Mesothelial cell of epicardium (in vitro differentiated cells): ENCODE measurements at places on chromosomes 11 and 22.

- no peak for DNase-seq
Observed at GRCh38 chr22:31173386-31174145, 13.6 kb downstream of the RNF185 start.

DNA sequence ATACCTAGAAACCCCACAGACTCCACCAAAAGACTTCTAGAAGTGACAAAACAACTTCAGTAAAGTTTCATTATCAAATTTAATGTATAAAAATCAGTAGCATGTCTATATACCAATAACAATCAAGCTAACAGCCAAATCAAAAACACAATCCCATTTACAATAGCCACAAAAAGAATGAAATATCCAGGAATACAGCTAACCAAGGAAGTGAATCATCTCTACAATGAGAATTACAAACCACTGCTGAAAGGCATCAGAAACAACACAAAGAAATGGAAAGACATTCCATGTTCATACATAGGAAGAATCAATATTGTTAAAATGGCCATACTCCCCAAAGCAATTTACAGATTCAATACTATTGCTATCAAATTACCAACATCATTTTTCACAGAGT is 46.0 kb downstream of the PRCP start:
- DNase-seq, result no peak

GRCh38 chr11:61598886-61599868 is 18.3 kb upstream of the SYT7 start:
- no peak for DNase-seq

- DNase-seq, result no peak
Observed at GRCh38 chr11:10002221-10002620, 291.8 kb downstream of the SBF2 start.

GRCh38 chr11:75337195-75337654 is 14.2 kb downstream of the ARRB1 start:
- DNase-seq, result no peak

DNA sequence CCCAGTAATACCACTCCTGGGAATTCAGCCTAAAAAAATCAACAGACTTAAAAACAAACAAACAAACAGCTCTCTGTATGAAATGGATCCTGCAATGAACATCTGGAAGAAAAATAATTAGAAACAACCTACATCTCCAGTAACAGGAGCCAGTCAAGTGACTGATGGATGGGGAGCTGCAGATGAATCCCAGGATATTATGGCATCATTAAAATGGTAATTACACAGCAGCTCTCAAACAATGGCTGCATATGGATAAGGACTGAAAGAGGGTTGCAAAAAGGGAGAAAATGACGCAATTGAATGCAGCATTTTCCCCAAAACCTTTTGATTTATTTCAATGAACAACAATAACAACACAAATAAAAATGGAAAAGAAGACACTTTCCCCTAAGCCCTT is 4.1 kb downstream of the NPTXR start:
- DNase-seq, result no peak

DNA sequence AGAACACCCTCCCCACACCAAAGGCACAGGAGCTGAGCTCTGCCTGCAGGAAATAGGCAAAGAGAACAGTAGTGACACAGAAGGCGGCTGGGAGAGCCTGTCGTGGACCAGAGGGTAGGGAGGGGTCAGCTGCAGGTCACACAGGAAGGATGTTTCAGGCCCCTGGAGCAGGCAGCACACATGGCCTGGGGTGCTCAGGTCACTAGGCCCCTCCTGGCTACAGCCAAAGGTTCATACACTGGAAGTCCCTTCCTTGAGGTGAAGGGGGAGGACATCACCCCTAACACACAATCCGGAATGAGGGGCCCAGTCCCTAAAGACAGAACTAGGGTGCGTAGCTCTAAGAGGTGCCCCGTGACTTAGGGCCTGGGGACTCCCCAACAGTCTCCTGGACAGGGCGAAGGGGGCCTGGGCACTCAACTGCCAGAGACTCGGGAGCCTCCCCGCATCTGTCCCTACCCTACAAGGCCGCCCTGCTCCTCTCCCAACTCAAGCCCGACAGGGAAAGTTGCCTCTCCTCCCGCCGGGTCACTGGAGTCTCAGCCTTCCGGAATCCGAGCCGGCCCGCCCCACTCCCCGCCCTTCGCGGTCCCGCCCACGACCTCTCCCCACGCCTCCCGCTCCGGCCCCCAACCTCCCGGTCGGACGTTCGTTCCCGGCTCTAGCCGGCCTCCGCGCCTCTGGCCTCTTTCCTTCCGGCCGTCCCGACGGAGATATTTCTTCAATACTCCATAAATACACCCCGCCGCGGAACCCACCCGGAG is at the start of gene CYB5R2:
Gene CYB5R2, minus strand, starts transcription at position 541 of the 764 bp plus-strand sequence. CDS start 675 bp downstream, outside the sequence.
- DNase-seq, result no peak

DNA sequence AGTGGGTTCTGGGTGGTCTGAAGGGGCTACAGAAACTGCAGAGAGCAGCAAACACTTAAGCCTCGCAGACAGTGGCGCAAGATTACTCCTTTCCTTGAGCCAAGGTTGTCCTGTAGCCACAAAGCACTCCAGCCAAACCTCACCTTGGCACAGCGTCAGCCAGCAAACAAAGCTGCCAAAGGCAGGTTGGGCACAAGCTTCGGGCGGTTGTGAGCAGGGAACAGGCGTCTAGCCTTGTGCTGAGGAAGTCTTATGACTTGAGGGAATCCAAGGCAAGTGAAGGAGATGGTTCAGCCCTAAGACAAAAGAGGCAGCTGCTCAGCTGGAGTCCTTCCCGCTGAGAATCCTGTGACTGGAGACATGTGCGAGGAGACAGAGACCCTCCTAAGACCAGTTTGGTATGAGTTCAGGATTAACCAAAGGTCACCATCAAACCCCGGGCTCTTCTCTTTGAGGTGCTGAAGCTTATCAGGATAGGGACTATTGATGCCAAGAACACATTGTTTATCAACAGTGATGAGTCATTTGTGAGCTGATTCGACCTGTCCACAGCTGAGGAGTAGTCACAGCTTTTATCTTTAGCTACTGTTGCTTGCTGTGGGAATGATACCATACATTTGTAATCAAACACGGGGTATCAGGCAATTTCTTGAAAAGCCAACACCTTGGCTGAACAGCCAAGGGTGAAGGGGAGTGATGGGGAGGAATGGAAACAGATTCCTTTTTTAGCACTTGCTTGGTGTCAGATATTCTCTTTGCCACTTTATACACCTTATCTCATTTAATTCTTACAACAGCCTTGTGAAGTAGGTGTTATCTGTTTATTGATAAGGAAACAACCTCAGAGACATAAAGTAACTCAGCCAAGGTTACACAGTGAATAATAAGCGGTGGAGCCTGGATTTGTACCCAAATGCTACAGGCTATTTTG is 4.6 kb downstream of the ADM start:
- no peak for DNase-seq

DNA sequence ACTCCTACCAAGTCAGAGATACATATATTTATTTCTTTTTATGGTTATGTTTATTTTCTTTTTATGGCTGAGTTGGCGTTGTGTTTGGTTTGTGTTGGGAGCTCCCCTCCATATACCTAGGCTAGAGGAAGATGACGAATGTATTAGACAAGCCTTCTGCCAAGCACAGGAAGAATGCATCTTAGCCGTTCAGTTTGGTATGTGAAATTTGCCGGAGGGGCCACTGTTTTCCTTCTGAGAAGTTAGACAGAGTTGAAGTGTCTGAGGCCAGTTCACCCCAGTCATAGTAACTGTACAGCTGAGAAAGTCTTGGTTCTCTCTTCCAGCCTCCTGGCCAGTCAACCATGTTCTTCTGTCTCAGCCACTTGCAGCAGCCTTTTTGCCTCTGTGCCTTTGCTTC is 29.8 kb downstream of the TEAD1 start:
- DNase-seq, result no peak

DNA sequence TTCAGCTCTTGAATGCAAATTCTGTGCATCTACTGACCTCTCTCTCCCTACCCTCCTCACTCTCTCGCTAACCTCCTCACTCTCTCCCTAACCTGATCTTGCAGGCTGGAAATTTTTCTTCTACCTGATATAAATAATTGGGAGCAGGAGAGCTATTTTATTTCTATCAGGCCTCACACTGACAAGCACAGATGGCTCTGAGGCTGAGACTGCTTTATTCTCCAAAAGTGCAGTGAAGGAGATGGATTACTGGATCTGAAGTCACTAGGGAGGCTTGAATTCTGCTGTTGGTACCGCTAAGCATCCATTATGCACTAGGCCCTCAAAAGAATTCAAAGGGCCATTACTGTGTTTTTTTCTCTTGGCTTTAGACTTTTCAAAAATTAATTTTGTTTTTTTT is 19.4 kb upstream of the LDHA start:
- DNase-seq, result no peak

GRCh38 chr11:100095809-100096208 is 591.3 kb upstream of the ARHGAP42 start:
- no peak for DNase-seq

- DNase-seq, result no peak
Observed at GRCh38 chr11:42251984-42252383, 792.5 kb upstream of the LRRC4C start.

- no peak for DNase-seq
Observed at GRCh38 chr11:124120891-124121290, 5.6 kb downstream of the VWA5A start.

DNA sequence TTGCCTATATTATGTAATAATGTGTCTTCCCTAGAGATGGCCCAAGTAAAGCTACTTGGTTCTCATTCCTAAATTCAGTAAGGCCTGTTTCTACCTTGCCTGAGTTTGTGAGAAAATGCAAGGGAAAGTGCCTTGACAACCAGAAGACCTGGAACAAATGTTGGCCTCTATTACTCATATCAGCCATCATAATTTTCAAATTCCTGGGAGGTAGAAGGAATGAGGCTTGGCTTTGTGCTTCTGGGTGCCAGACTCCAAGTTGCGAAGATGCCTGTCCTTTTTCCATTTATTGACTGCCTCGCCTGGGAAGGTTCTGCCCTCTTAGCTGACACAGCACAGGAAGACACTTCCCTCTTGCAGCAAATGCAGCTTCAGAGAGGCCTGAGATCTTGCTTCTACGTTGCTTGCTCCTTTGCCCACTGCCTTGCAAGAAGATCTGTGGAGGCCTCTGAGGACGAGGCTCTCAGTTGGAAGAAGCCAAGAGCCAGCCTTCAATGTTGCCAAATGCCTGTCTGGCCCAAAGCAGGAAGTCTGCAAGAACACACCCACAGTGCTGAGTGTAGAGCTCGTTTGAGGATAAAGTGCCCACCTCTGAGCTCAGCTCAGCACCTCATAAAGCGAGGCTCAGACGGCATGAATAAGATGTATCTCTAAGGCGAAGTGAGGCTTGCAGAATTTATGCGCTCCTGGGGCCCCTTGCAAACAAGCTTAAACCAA is 120.1 kb downstream of the GALNT18 start:
- no peak for DNase-seq

- no peak for DNase-seq
Observed at GRCh38 chr11:107722662-107723061, 10.8 kb upstream of the SLN start.

- DNase-seq, result no peak
Observed at GRCh38 chr11:118911113-118911879, 14.4 kb downstream of the BCL9L start.

- no peak for DNase-seq
Observed at GRCh38 chr11:12754582-12755234, 80.5 kb downstream of the TEAD1 start.

GRCh38 chr11:116605543-116606459 is 167.0 kb downstream of the BUD13 start:
- DNase-seq, result peak; percentile 84

- no peak for DNase-seq
Observed at GRCh38 chr11:39772525-39773137, 1686.8 kb downstream of the LRRC4C start.

GRCh38 chr11:35809561-35809960 is 134.3 kb upstream of the LDLRAD3 start:
- DNase-seq, result no peak

GRCh38 chr11:110327508-110327907 is 31.1 kb upstream of the RDX start:
- DNase-seq, result no peak

GRCh38 chr11:121451178-121451985 is 732 bp upstream of the SORL1 start:
- no peak for DNase-seq

DNA sequence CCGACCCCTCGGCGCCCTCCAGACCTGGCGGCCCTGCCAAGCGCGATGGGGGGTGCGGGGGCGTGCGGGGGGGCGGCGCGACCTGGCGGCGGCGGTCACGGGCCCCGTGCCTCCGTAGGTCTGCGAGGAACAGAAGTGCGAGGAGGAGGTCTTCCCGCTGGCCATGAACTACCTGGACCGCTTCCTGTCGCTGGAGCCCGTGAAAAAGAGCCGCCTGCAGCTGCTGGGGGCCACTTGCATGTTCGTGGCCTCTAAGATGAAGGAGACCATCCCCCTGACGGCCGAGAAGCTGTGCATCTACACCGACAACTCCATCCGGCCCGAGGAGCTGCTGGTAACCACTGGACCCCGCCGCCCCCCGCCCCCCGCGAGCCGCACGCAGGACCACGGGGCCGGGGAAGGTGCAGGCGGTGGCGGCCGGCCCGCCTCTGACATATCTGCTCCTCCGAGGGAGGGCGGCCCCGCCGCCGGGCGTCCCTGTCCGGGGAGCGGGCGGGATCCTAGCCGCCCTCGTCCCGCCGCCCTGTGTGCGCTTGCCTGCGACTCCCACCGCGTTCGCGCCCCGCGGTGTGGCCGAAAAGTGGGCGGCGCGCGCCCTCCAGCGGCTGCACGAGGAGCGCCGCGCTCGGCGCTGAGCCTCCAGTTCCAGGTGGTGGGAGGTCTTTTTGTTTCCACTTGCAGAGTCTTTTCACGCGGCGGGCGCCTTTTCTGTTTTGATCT is 2.1 kb downstream of the CCND1 start:
- DNase-seq, result peak; percentile 90

DNA sequence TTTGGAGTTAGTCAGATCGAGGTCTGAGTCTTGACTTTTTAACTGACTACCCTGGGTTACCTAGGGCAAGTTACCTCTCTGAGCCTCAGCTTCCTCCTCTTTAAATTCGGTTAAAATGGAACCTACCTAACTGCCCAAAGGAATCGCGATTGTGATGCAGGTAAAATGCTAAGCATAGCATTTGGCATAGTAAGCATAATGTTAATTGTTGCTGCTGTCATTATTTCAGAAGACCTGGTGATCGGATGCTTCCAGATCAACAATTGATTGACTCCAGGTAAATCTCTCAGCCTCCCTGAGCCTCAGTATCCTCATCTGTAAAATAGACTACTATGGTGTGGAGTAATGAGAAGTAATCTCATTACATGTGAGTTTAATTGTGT is 550 bp upstream of the SLC43A1 start:
- DNase-seq, result no peak

DNA sequence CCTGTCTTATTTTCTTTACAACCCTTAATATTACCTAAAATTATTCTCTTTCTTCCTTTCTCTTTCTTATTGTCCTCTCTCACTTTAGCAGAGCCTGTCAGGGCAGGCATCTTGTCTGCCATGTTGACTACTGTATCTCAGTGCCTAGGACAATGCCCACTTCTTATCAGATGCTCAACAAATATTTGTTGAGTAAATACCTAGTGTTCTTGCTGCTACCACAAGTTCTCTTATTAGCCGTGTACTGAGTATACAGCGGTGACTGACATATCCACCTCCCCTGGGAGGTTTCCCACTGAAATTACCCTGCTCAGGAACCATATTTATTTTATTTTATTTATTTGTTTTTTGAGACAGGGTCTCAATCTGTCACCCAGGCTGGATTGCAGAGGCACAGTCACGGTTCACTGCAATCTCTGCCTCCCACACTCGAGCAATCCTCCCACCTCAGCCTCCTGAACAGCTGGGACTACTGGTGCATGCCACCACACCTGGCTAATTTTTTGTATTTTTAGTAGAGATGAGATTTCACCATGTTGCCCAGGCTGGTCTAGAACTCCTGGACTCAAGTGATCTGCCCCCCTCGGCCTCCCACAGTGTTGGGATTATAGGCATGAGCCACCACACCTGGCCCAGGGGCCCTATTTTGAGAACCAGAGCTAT is 6.7 kb downstream of the HPX start:
- DNase-seq, result no peak
